ENCODE measurements at places on chromosomes 6 and 20.

DNA sequence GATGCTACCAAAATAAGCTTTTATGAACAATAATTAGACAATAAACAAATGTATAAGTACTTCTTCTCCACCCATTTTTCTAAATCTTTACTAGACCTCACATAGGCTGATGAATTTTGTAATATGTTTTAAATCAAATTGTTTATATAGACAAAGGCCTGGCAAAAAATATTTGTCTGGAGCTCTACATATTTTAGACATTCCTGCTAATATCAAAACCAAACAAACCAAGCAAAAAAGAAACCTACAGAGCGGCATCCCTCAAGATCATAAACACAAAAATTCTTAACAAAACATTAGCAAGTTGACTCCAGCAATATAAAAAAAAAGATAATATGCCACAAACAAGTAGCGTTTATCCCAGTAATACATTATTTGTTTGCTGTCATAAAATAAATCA lies 87.2 kb downstream of the ADAT2 start:
- no peak for DNase-seq

GRCh38 chr20:4370851-4371250 lies 350.9 kb upstream of the PRND start:
- DNase-seq: no peak

DNA sequence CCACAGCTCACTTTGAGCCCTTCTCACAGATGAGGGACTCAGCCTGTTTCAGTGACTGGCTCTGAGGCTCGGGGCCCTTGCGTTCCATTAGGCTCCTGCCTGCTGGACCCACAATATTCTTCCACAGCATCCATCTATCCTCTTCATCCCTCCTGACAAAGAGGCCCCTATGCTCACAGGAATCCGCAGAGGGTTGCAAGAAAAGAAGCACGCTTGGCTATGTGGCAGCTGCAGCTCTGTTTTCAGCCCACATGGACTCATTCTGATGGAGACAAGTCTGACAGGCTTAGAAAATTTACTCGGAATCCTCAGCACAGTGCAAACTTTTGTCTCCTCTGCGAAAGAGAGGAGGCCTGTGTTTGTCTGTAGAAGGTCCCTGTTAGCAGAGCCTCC lies 207.5 kb downstream of the SYNDIG1 start:
- DNase-seq: peak; percentile 38

- no peak for DNase-seq
These were observed 7.6 kb upstream of the BMP5 start for GRCh38 chr6:55882718-55883569.

- DNase-seq: no peak
These were observed 3.4 kb downstream of the EYA4 start for GRCh38 chr6:133244519-133244918.
